ENCODE measurements at places on chromosomes 1 and 21.

DNA sequence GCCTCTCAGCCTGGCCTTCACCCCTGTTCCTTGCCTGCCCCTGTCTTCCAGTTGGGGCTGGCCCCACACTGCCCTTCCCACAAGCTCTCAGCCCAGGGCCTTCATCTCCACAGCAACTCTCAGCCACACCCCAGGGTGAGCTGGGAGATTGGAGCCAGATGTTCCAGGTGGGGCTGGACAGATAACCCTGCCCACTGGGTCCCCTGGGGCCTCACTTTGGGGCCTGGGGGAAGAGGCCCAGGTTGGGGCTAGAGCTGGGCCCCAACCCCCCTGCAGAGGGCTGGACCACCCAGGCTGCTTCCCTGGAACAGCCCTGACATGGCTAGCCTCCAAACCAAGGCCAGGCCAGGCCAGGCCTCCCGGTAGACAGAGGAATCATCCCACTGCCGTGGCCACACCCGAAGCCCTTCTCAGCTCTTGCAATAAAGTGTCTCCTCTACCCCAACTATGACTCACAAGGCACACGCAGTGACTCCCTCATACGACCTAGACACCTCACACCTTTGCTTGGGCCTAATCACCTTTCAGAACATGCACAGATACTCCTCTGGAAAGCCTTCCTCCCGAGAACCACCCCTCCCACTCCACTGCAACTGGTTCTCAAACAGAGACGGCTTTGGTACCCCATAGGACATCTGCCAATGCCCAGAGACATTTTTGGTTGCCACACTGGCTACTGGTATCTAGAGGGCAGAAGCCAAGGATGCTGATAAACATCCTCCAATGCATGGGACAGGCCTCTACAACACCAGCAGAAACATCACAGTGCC lies 22.2 kb downstream of the SLC2A1 start:
- DNase-seq: peak; percentile 79

DNA sequence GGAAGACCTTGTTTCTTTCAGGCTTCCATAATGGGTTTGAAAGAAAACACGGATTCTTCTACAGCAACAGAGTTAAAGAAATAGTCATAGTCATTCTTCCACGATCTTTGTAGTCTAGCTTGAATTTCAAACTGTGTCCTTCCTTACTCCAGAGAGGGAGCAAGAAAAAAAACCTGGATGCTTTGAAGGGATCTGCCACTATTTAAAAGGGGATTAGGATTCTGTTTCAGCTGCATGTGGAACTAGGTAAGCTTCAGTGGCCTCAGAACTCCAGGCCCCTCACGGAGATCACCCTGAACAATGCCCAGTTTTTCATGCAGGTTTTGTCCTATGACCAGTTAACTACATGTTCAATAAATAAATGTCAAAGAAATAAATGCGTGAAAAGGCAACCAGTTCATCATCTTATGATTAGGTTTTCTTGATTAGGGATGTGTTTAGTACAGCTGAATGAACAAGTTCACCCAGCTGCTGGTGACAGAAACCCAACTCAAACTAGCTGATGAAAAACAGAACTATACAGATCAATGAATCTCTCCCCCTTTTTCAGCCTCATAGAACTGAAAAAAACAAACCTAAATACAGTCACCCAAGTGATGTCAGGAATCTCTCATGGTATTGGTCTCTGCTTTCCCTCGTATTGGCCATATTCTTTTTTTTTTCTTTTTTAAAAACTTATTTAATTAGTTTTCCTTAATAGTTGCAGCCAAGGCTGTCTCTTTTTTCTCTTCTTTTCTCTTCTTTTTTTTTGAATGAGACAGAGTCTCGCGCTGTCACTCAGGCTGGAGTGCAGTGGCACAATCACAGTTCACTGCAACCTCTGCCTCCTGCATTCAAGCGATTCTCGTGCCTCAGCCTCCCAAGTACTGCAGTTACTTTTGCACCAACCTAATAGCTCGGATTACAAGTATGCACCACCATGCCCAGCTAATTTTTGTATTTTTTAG lies 14.6 kb upstream of the MPZL1 start:
- no peak for DNase-seq

DNA sequence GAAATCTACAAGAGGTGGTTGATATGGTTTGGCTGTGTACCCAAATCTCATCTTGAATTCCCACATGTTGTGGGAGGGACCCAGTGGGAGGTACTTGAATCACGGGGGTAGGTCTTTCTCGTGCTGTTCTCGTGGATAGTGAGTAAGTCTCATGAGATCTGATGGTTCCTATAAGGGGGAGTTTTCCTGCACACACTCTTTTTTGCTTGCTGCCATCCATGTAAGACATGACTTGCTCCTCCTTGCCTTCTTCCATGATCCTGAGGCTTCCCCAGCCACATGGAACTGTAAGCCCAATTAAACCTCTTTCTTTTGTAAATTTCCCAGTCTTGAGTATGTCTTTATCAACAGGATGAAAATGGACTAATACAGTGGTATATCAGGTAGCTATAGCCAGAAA lies 5.2 kb upstream of the VWA5B1 start:
- no peak for DNase-seq

DNA sequence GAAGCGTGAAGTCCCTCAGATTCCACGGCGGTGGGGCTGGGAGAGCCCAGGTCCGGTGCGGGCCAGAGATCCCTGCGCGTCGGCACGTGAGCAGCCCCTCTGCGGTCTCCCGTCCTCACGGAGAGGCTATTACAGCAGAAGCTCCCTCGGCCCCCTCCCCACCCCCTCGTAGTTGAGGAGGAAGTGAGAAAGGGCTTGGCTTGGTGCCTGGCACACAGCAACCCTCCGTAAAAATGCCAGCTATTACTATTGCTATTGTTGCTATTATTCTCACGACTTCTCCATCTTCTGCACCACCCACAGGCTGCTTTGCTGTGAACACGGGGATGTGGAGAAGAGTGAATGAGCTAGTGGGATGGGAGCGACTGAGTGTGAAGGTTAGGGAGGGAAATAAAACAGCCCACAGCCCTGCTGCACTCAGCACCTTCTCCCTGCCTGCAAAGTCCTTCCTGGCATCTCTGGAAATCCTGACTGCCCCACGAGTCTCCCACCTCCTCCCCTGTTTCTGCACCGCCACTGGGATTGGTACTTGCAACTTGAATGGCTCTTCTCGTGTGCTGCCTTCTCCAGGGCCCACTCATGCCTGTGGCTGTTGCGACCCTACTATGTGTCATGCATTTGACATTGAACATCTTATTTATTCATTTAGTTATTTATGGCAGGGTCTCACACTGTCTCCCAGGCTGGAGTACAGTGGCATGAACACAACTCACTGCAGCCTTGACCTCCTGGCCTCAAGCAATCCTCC lies 26.6 kb downstream of the ZBTB18 start:
- DNase-seq: no peak

DNA sequence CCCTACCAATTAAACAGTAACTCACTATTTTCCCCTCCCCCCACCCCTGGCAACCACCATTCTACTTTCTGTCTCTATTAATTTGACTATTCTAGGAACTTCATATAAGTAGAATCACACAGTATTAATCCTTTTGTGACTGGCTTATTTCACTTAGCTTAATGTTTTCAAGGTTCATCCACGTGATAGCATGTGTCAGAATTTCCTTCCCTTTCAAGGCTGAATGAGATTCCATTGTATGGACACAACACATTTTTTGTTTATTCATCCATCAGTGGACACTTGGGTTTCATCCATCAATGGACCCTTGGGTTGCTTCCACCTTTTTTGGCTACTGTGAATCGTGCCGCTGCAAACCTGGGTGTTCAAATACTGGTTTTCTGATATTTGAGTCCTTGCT lies 41.7 kb downstream of the EIF2D start:
- DNase-seq: no peak

DNA sequence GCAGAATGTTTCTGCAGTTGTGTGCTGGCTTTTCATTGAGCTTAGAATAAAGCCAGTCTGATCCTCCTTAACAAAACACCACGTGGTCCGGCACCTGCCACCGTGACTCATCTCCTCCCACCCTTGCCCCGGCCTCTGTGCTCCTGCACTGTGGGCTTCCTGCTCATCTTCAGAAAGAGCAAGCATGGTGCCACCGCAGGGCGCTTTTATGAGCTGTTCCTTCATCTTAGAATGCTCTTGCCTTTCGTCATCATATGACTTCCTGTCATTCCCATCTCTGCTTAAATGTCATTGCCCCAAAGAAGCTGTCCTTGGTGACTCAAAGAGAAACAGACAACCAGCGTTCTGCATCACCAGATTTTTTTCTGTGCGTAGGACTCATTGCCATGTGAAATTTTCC lies 117.8 kb downstream of the HHAT start:
- no peak for DNase-seq

DNA sequence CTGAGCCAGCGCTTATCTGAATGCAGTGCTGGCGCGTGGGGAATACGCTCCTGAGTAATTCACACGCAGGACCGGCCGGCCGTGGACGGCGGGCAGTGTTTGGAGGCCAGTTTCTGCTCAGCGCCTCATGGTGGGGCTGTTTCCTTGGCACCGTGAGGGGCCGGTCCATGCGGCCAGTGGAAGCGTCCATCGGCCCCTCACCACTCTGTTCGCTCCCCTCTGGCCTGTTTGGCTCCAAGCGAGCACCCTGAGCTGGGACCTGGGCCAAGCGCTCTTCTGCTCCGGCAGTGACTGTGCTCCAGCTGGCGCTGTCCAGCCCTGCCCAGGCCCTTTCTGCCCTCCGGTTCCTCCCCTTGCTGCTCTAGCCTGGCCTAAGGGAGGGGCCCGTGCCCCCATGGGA lies 16.3 kb upstream of the PLCH2 start:
- no peak for DNase-seq

GRCh38 chr1:6180268-6180706 lies at the start of gene CHD5:
CHD5 (minus strand) TSS chr1:6180321; CDS start chr1:6180023, 298 bp downstream.
- no peak for DNase-seq

- DNase-seq: no peak
Measured at GRCh38 chr1:85938829-85939228, 217.7 kb downstream of the COL24A1 start.

DNA sequence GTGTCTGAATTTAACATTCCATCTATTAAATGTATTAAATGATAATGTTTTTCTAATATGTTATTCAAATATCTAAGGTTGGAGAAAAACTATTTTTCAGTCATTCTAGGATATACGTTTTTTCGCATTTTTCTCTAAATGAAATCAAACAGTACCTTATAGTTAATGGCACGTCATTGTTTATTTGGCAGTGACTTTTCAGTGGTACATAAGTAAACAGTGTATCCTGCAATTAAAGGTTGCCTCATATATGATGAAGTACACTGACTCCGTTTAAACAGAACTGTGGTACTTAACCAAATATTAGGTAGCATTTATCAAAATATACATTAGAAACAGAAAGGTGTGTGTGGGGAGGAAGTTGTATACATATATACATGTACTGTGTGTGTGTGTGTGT lies 79.2 kb downstream of the EPS15 start:
- DNase-seq: no peak

- DNase-seq: no peak
Measured at GRCh38 chr1:228215663-228216116, 7.8 kb downstream of the OBSCN start.

DNA sequence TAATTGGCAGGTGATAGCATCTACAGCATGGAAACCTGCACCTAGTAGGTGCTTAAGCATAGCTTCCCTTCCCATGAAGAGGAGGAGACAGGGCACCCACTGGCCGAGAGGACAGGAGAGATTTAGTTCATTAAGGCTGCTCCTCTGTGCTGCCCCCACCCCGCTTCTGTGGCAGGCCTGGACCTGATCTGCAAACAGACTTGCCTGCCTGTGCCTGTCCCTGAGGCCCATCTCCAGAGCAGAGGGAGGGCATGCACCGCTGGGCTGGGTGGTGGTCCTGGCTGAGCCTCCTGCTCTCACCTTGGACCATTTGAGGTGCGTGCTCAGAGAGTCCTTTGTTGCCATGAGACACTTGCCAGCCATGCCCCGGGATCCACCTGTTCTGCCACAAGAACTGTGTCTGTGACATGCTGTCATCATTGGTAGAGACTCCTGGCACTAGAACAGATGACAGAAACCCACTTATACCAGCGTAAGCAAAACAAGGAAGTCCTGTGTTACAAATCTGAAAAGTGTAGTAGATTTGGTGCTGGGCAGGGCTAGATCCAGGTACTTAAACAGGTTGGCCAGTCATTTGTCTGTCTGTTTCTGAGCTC lies 55.6 kb downstream of the PTPRF start:
- DNase-seq: no peak

DNA sequence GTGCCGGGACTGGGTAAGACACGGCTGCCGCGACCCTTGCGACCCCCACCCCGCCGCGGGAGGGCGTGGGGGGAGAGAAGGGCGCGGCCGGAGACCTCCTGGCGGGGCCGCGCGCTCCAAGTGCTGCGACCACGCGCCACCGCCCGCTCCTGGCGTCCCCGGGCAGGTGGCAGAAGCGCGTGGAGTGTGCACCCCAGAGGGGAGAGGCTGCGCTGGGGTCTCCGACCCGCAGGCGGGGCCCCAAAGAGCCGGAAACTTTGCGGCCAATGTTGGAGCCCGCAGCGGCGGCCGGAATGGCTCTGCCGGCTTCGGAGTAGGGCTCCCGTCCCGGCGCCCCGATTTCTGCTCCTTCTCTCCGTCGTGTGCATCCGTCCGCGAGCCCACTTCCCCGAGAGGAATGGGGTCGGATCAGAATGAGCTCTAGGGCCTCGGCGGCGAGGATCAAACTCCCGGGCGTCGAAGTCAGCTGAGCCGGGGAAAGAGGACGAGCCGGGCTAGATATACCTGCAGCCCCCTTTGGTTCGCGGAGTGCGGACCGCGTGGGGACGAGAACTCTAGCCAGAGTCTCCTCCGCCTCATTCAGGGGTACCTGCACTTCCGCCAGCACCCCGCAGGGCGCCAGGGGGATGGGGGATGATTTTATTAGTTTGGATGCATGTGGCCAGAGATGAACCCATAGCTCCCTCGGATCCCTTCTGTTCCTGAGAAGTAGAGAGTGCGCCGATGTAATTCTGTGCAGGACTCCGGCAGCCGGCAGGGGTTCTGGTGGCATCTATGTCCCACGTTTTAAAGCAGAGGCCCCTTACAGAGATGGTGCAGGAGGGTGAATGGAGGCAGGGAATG lies 751 bp downstream of the STUM start:
- DNase-seq: no peak

DNA sequence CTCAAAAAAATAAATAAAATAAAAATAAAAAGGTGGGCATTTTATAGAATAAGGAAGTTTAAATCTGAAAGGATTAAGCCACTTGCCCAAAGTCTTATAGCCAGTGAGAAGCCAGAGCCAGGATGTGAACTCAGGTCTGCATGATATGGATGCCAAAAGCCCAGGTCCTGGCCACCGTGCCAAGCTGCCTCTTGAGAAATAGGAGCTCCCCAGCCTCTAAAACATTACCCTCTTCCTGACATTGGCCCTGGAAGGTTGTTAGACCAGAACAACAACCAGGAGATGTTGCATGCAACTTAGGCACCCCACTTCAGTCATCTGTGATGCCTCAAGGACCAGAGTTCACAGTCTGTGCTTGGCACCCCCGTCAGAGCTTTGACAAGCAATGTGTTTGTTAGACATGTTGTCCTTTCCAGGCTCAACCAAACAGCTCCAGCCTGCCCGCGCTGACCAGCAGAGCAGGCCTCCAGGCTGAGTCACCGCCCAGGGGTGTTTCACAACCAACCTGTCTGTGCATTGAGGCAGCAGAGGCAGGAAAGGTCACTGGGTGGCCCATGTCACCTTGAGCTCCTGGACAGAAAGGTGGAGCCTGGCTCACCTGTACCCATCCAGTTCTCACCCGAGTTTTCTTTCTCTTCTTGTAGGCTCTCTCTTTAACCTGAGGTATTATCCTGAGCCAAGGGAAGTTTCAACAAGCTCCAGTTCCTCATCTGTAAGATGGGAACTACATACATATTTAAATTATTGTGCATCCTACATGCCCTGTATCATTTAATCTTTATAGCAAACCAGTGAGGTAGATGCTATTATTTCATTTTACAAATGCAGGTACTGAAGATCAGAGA lies 14.9 kb upstream of the MED18 start:
- DNase-seq: peak; percentile 74

Data from GM03348 (cell line).